ENCODE measurements at places on chromosomes 3 and 15.

GRCh38 chr15:80691575-80691974, 3.5 kb upstream of the ABHD17C start:
- DNase-seq, result no peak

DNA sequence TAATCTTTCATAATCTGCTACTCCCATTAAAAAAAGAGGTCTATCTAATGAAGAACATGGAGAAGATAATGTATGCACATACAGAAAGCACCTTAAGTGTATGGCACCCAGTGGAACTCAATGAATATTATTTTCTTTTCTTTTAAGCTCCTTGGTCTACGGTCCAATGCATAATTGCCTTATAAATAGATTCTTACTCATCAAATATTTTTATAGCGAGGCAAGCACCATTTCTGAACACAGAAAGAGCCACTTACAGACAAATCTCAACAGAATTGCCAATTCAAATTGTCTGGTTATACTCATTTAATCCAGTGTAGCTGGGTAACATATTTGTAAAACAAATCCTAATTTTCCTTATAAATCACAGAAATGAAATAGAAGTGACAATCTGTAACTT, 6.3 kb downstream of the PDZRN3 start:
- no peak for DNase-seq

DNA sequence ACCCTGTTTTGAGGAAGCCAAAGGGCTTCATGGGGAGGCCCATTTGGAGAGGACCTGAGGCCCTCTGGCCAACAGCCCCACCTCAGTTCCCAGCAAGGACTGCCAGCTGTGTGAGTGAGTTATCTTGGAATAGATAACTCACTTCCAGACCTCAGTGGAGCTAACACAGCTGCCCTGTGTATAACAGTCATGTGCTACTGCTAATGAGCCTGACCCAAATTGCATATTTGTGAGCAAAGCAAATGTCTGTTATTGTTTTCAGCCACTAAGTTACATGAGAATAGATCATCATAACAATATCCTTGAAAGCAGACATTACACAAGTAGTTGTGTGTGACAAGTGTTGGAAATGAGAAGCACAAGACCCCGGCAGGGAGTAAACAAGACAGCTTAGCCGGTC, 355.8 kb downstream of the MCTP2 start:
- DNase-seq, result no peak

DNA sequence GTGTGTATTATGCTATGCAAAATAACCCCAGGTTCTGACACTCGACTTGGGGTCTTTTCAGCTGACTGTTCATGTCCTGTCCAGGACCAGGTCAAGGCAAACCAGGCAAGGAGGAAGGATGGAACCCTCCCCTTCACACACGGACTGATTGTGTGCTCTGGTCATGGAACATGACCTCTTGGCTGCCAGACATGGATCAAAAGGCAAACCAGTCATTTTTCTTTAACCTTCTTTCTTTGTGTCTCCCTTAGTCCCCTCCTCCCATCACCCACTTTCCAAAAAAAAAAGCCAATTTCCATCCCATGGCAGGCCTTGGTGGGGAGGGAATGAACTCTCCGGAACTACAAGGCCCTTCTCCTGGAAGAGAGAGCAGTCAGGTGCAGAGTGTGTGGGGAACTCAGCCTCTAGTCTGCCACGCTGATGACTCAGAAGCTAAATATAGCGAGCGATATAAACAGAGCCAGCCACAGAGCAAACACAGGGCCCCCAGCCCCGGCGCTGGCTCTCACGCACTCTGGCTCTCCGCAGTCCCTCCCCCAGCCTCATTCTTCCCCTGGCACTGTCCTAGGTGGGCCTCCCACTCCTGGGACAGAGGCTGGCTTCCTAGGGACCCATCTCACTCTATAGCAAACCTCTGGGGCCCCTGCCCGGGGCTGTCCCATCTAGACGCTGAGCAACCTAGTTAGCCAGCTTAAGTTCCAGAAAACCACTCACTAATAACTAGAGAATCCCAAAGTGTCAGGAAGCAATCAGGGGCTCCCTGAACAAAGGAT, 10.0 kb downstream of the BMF start:
- peak; percentile 95 for DNase-seq

GRCh38 chr3:105529456-105529855, 162.7 kb downstream of the ALCAM start:
- no peak for DNase-seq

- DNase-seq, result no peak
Observed at GRCh38 chr15:77624868-77625267, 7.8 kb downstream of the LINGO1 start.

- DNase-seq, result no peak
Observed at GRCh38 chr3:149003653-149004305, 12.4 kb downstream of the GYG1 start.

GRCh38 chr3:119894195-119894594, 112.3 kb downstream of the NR1I2 start:
- DNase-seq, result no peak

DNA sequence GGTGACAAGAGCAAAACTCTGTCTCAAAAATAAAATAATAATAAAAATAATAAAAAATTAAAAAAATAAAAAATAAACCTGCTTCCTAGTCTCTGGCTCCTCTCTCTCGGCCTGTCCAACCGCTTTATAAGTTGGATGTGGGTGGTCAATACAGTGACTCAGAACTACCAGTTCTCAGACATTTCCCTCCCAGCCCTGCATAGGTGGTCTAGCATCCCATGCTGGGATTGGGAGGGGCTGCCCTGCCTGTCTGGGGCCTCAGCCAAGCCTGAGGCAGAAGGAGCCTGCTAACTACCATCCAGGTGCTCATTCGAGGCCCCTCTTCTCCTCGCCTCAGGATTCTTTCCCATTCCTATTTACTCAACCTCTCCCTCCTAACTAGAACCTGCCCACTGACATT, 33.3 kb upstream of the BLM start:
- no peak for DNase-seq

- peak; percentile 49 for DNase-seq
Observed at GRCh38 chr3:73786321-73786807, 161.6 kb upstream of the PDZRN3 start.

DNA sequence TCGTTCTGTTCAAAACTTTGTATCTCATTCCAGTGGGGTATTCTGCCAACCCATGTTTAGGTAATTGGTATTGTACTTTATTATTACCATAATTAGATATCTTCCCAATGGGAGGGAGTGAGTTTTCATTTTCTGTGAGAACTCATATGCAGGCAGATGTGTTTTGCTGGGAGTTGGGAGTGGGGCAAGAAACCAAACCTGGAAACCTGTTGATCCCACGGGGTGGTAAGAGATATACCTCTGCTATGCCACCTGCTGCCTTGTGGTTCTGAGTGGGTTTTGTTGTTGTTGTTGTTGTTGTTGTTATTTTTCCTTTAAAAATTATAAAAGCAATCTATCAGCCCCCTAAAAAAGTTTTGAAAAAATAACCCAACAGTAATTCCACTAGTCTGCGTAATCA, 32.1 kb downstream of the ZNF592 start:
- DNase-seq, result no peak
